ENCODE measurements at places on chromosomes 13 and 19.

- no peak for DNase-seq
Observed at GRCh38 chr13:111380431-111380830, 60.0 kb downstream of the TEX29 start.

DNA sequence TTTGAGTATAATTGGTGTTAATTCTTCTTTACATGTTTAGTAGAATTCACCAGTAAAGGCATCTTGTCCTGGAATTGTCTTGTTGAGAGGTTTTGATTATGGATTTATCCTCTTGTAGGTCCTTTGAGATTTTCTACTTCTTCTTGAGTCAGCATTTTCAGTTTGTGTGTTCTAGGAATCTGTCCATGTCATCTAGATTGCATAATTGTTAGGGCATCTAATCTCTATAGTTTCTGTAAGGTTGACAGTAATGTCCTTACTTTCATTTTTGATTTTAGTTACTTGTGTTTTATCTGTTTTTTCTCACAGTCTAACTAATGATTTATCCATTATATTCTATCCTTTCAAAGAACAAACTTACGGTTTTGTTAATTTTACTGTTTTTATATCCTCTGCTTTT, 492.0 kb downstream of the FGF9 start:
- DNase-seq, result no peak

DNA sequence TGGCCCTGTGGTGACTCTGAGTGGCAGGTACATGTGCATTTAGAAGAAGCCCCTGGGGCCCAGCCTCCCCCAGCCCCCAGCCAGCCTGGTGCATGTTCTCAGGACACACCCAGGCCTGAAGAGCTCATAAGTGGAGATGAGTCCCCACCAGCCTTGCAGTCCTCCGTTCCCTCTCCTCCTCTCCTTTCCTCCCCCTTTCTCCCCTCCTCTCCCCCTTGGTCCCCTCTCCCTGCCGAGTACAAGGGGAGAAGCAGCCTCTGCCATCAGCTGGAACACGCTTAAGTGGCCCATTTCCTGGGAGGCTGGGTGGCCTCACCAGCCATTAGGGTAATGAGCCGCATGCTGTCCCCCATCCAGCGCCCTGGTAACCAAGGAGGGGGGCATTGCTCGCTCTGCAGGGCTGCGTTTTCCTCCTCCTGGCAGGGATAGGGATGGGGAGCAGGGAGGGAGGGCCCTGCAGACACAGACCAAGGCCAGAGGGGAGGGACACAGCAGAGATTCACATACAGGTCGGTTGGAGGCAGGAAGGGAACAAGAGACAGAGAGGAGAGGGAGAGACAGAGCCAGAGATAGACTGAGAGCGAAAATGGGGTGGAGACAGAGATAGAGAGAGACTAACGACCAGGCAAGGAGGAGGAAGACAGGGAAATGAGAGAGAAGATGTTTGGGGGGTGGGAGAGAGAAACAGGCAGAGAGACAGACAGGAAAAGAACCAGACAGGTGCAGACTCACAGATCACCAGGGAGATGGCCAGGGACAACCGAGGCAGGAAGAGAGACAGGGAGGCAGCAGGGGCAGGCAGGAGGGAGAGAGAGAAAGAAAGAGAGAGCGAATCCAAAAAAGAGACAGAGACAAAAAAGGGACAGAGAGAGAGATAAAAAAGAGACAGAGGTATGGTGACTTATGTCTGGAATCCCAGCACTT, 19.3 kb upstream of the DPP9 start:
- no peak for DNase-seq

DNA sequence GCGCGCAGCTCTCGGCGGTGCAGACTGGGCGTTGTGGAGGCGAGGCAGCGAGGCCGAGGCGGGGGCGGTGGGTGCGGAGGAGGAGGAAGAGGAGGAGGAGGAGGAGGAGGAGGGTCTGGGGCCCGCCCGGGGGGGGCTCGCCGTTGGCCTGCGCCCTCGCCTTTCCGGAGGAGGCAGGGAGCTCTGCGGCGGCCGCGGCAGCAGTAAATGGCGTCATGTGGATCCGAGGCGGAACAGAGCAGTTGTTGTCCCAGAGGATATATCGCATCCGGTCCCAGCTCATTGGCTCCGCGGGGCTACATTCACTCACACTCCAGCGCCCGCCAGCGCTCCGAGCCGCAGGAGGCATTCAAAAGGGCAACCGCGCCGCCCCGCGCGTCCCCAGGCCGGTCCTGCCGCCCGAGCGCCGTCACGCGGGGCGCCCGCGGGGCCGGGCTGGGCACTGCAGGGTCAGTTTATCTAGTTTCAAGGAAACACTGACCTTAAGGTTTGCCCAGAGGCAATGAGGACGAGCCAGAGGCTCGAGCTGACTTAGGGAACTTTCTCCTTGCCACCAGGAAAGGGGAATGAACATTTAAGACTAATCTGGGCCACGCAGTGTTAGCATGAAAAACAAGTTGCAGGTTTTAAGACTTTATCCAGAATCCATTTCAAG, at the start of gene SPRY2:
SPRY2 (minus strand) TSS at position 26 of the 655 bp plus-strand sequence. CDS start 3,421 bp downstream, outside the sequence.
- DNase-seq, result no peak
